Epithelial cell of alveolus of lung (primary cell): ENCODE measurements at places on chromosomes 4 and X. TPM values are rescaled to one million over a fixed set of nuclear protein-coding genes. Genes with fewer than 3 reads are reported as not detected.

Gene TLR10
- 0.13 TPM in 1 of 2 replicates, not detected in the other for total RNA-seq

Gene HSFX3
- total RNA-seq: not detected in 2 replicates

Gene MOSPD2
- 9.8 and 12.9 TPM in 2 replicates for total RNA-seq

Gene MAPK10
- total RNA-seq: 1.4 and 25.2 TPM in 2 replicates

Gene CCSER1
- under 0.01 TPM in 1 of 2 replicates, not detected in the other for total RNA-seq

Gene SLC2A9
- total RNA-seq: 1.8 and 4.1 TPM in 2 replicates

Gene LPAR4
- total RNA-seq: under 0.01 TPM in 1 of 2 replicates, not detected in the other

Gene XPNPEP2
- total RNA-seq: 1.3 TPM in 1 of 2 replicates, not detected in the other

Gene PPARGC1A
- total RNA-seq: under 0.01 and 7.4 TPM in 2 replicates

Gene HNRNPD
- 55.6 and 88.4 TPM in 2 replicates for total RNA-seq

Gene NSG1
- total RNA-seq: 0.80 and 5.3 TPM in 2 replicates

Gene FAM199X
- 11.5 and 14.9 TPM in 2 replicates for total RNA-seq

Gene CCDC110
- 0.88 and 1.2 TPM in 2 replicates for total RNA-seq

Gene PASD1
- total RNA-seq: not detected in 2 replicates

Gene USP17L13
- not detected in 2 replicates for total RNA-seq

Gene CXXC4
- 1.2 and 6.8 TPM in 2 replicates for total RNA-seq

Gene IQCM
- total RNA-seq: not detected in 2 replicates

Gene PTCHD1
- 0.08 TPM in 1 of 2 replicates, not detected in the other for total RNA-seq

Gene SPP1
- 0.78 TPM in 1 of 2 replicates, not detected in the other for total RNA-seq

Gene SPANXN5
- total RNA-seq: not detected in 2 replicates

Gene VCX3B
- total RNA-seq: not detected in 2 replicates

Gene FHDC1
- 0.16 and 0.26 TPM in 2 replicates for total RNA-seq

Gene ANXA3
- 2.2 and 25.7 TPM in 2 replicates for total RNA-seq

Gene ANOS1
- total RNA-seq: 0.24 and 3.9 TPM in 2 replicates

Gene ARHGAP24
- 17.1 and 20.9 TPM in 2 replicates for total RNA-seq

Gene ARMCX1
- total RNA-seq: 19.3 and 25.5 TPM in 2 replicates

Gene GPR143
- total RNA-seq: 3.6 TPM in 1 of 2 replicates, not detected in the other

Gene USP51
- total RNA-seq: 0.65 and 1.1 TPM in 2 replicates

Gene SPANXN3
- not detected in 2 replicates for total RNA-seq

Gene USP17L19
- not detected in 2 replicates for total RNA-seq

Gene SLC6A14
- total RNA-seq: under 0.01 TPM in 1 of 2 replicates, not detected in the other

Gene CFAP47
- total RNA-seq: not detected in 2 replicates

Gene ASB12
- total RNA-seq: not detected in 2 replicates

Gene MAGEA11
- not detected in 2 replicates for total RNA-seq
